Karpas-422 (cell line): ENCODE measurements at places on chromosomes 5 and 9. TPM values are rescaled to one million over a fixed set of nuclear protein-coding genes. Genes with fewer than 3 reads are reported as not detected.

DNA sequence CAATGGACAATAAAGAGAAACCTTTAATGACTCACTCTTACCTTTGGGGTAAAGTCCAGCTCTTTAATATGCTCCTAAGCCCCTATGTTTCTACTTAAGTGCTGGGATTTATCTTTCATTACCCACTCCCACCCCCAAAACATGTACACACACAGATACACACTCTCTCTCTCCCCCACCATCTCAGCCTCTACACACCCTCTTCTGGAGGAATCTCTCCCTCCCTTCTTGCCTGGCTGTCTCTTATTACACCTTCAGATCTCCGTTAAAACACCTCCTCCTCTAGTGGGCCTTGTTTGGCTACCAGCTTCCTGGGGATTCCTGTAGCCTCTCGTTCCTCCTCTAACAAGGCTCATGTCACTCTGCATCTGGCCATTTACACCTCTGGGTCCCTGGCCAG is 6.9 kb downstream of the GPRIN1 start:
- DNase-seq: no peak

- DNase-seq: no peak
Observed at GRCh38 chr5:32147959-32148358, 26.2 kb downstream of the GOLPH3 start.

GRCh38 chr5:50550993-50551392 is 109.9 kb upstream of the EMB start:
- DNase-seq: no peak

- DNase-seq: peak; percentile 88
Observed at GRCh38 chr9:99266255-99267023, 44.4 kb downstream of the SEC61B start.

DNA sequence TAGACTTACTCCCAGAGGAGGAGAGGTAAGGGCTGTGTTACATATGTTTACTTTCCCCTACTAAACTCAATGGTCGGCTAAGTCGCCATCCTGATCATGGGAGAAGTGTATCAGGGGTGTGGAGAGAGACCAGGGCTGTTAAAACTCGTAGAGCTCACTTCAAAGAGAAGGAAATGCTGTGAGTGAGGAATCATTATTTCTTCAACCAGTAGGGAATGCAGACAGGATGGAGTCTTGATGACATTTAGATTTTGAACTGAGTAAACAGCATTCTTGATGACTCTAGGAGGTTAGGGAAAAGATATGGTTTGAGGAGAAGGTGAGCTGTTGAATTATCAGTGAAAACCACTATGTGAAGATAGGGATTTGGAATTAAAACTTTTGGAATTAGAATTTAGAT is 17.3 kb downstream of the RECK start:
- DNase-seq: no peak

GRCh38 chr9:109416135-109416706 is 81.9 kb downstream of the PTPN3 start:
- no peak for DNase-seq

- DNase-seq: no peak
Observed at GRCh38 chr9:5873439-5873838, 17.2 kb upstream of the MLANA start.

DNA sequence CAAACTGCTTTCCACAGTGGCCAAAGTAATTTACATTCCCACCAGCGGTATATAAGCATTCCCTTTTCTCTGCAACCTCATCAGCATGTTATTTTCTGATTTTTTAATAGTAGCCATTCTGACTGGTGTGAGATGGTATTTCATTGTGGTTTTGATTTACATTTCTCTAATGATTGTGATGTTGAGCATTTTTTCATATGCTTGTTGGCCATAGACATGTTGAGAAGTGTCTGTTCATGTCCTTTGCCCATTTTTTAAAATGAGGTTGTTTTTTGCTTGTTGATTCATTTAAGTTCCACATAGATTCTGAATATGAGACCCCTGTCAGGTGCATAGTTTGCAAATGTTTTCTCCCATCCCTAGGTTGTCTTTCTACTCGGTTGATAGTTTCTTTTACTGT is 254.5 kb upstream of the MPDZ start:
- DNase-seq: no peak

- DNase-seq: no peak
Observed at GRCh38 chr5:134742134-134742533, 3.8 kb downstream of the CAMLG start.

Gene GPR150
- 0.34 and 0.51 TPM in 2 replicates for total RNA-seq

Gene SPATA31D4
- total RNA-seq: not detected in 2 replicates
